ENCODE measurements at places on chromosomes 3 and 15.
A peak's percentile ranks its signal among the peaks of the same experiment; 100 is the strongest.

GRCh38 chr3:95655363-95655986, 1158.9 kb upstream of the EPHA6 start:
- DNase-seq: no peak

DNA sequence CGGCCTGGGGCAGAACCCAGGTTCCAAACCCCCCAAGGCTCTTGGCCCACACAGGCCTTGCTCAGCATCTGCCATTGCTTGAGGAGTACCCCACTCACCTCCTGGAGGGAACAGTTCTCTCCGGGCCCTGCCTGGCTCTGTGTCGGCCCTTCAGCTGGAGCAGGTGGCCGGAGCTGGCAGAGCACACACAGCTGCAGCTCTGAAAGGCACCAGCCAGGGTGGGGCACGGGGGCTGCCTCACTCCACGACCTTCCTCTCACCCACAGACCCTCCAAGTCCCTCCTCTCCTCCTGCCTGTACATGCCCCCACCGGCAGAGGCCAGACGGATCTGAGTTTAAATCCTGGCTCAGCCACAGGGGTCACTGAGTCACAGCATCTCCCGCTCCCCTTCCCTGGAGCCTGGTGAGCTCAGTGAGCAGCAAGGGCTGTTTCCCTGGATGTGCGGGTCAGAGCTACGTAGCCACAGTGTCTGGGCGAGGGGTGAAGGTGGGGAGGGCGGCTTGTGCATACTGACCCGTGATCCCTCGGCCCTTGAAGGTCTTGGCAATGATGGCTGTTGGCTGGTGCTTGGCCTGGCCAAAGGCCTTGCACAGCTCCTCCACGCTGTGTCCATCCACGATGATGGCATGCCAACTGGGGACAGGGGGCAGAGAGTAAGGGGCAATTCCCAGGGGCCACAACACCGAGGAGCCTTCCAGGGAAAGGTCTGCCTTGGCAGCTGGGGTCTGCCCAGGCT, 23.0 kb downstream of the TKT start:
- no peak for DNase-seq

GRCh38 chr3:156689608-156690007, 15.2 kb downstream of the TIPARP start:
- no peak for DNase-seq

DNA sequence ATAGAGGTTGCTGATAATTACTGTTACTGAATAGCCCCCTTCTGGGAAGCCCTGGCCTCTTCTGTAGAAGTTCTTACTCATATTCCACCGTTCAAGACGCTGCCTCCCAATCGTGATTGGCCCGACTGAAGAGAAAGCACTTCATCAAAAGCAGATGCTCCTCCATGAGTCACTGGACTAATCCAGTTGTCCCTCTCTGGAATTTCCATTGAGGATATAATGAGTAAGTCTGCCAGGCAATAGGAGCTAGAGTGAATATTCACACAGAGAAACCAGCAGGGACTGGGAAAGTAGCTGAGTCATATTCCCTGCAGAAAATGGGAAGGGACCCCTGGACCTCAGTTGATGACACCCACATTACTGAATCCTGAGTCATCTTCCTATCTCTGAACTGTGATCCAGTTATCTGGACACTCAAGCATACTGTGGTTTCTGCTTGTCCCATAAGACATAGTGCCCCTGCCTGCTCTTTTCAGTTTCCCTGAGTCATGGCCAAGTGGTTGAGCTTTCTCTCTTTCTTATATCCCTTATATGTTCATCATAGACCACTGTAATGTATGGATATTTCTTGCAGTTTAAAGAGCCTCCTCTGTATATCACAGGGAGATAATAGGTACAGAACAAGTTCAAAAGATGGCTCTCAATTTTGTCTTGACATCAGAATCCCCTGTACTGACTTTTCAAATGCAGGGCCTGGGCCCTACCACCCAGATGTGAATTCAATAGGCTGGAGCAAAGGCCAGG, 151.2 kb upstream of the CDIN1 start:
- DNase-seq: peak; percentile 99

- no peak for DNase-seq
These were observed 12.4 kb upstream of the ZMAT3 start for GRCh38 chr3:179083977-179084376.

DNA sequence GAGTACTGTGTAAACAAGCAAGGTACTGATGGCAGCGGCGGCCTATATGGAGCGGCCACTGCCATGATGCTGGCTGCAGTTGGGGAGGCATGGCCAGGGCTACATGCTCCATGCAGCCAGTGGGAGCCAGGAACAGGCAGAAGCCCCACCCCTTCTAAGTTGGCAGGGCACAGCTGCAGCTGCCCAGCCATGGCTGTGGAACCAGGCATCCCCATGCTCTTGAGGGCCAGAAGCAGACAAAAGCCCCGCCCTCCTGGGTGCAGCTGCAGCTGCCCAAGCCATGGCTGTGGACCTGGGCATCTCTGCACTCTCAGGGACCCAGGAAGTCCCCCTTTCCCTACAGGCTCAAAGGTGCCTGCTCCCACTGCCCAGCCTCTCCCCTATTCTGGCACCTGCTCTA, 150.9 kb downstream of the FMN1 start:
- no peak for DNase-seq

DNA sequence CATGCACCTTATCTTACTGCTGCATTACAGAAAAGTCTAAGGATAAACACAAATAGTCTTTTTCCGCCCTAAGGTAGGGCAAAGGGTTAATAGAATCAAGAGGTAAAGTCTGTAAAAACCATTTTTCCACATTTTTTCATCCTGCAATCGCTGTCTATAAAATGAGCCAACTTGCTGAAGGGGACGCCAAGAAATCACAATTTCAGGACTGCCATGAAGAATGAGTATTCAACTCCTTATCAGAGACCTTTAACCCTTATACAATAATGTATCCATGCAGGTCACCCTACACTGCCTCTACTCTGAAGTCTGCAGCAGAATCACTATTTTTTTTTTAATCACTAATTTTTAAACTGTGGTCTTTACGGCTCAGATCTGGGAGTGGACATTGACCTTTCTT, 1.1 kb upstream of the DNAJC13 start:
- no peak for DNase-seq

DNA sequence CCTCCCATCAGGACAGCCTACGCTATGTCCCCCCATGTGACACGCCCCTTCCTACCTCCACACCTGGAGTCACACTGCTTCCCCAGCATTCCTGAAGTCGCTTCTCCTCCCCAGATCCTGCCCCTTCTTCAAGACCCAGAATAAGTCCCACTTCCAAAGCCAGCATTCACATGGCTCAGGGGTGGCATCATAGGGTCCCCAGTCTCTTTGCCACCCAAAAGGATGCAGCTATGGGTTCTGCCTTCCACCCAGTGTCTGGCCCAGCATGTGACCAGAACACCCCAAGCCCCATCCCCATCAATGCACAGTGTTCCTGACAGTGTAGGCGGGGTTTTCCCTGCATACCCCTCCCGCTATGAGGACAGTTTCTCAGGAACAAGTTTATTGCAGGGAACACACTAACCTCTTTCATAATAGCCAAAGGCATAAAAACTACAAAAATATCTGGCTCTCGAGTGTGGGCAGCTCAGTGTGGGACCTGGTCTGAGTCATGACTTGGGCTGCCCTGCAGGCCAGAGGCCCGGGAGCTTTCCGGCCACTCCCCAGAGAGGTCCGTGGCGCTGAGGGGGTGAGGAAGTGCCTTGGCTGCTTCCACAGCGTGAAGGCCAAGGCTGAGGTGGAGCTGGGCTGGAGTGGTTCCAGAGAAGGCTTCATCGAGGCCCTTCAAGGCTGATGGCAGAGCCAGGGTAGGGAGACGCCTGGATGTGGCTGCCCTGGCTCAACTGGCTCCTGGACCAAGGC, 5.8 kb downstream of the ISLR start:
- peak; percentile 95 for DNase-seq

- DNase-seq: no peak
These were observed 1476.9 kb downstream of the SI start for GRCh38 chr3:163601426-163601825.

DNA sequence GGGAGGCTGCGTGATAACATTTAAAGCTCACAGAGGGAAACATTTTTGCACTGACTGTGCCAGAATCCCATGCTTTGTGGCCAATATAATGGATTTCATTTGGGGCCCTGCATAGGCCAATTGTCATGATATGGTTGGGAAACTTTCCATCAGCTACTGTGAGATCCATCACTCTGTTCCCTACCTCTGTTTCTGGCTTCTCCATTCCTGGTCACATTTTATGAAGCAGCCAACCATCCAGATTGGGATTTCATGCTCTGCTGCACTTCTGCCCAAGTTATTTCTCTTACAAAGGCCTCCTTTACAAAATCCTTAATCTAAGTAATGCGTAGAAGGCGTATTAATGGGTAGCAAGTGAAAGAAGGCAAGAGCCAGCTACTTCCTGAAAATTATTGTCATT, 221.1 kb downstream of the LRTM1 start:
- DNase-seq: no peak

DNA sequence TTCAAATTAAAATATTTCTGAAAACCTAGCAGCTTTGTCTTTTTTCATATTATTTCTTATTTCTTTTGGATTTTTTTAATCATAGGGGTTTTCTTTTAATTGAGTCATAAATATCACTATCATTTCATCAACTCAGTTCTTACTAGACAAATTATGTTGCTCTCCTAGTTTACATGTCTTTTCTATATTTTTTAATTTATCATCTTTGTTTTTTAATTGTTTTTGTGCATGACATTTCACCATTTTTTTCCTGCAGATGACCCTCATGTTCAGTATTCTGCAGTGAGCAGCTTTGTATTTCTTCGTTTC, 89.9 kb downstream of the RASA2 start:
- DNase-seq: no peak

DNA sequence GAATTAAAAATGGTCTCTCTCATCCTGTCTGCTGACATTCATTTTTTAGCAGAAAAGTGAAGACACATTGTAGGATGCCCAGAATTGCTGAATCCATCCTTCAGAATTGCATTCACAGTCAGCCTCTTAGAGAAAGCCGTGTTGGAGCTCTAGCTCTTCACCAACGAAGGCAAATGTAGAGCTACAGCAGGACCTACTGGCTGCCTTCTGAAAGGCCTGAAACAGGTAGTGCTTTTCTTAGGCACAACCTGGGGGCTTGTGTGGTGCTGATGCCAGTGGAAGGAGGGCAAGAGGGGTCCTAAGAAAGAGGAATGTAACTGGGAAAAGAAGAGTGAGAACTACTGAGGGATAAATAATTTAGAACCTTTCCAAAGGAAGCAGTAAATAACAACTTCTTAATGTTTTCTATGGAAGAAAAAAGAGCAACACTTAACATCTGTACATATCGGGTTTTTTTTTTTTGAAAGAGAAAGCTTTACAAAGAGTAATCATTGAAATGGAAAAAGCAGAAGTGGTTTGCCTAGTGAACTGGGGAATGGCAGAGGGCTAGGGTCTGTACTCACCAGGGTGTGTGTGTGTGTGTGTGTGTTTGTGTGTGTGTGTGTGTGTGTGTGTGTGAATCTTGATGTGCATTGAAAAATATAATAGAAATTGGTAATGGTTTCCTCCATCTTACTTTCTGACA, 297.8 kb downstream of the SATB1 start:
- no peak for DNase-seq

- no peak for DNase-seq
These were observed 373.1 kb upstream of the WNT5A start for GRCh38 chr3:55860049-55860721.

DNA sequence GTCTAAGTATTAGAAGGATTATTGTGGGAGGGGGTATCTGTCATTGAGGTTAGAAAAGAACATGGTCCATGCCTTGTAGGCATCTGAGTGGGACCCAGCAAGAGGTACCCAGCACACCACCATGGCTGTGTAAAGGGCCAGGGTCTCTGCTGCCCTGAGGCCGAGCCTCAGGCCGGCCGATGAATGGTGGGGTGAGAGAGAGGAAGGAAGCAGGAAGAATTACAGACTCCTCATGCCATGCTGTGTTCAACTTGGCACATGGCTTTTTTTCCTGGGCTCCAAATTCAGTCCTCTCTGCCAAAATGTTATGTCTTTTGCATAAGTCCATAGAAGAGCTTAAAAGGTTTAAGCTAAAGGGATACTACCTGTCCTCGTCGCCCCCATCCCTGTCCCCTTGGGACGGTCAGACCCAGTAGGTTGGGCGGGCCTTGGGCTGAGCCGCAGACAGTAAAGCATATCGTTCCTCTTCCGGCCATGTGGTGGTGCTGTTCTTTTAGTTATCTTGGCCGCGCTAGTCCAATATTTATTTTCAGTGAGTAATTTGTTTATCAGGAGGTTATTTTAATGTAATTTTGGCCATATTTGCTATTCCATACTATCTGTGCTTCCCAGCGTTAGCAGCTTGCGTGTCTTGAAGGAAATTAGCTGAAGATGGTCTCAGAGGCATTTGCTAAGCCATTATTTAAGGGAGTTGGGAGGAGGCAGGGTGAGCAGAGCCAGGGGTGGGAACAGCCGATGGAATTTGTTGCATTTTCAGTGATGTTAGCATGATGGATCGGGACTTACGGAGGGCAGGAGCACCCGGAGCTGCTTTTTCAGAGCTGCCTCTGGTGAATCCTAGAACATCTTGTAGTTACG, 152.4 kb downstream of the AGBL1 start:
- DNase-seq: peak; percentile 19

DNA sequence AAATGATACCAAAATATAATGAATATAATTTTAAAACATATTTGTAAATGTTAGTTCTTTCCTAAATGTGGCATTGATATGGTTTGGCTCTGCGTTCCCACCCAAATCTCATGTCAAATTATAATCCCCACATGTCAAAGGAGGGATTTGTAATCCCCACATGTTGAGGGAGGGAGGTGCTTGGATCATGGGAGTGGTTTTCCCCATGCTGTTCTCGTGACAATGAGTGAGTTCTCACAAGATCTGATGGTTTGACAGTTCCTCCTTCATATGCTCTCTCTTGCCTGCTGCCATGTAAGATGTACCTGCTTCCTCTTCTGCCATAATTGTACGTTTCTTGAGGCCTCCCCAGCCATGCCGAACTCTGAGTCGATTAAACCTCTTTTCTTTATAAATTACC, 12.0 kb downstream of the CGGBP1 start:
- no peak for DNase-seq

- DNase-seq: no peak
These were observed 354.5 kb downstream of the WDR72 start for GRCh38 chr15:53404930-53405493.

DNA sequence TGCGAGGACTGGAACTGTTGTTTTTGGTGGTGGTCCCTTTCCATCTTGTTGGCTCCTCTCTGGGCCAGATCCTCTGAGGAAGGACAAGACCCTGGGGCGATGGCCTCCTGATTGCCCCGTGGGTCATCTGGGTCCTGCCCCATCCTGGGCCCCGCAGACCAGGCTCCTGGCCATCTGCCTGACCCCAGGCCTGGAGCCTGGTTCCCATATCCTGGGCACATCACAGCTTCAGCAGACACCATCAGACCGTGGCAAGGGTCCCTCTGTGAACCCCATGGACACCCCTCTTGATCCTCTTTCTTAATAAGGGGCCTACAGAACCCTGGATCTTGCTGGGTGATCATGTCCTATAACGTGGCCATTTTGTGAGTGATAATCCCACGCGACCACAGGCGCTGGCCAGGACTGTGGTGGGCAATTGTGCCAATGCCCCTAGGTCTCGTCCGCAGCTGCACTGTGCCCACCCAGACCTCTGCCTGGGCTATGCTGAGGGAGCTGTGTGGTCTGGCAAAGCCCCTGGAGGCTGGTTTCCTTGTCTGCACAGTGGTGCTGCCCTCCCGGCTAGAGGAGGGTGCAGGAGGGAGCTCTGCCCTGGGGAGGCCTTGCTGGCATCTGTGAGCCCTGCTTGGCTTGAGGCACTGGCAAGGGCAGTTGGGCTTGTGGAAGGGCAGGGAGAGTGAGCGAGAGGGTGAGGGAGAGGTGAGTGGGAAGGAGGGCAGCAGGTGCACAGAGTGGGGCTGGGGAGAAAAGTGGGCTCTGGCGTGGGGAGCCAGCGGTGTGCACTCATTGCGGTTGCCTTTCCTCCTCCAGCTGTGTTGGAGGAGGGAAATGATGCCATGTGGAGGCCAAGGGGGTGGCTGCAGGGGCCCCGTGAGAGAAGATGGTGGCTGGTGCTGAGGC, 53.1 kb upstream of the PRR23E start:
- no peak for DNase-seq

All from foreskin fibroblast (primary cell).